ENCODE measurements at places on chromosomes 12 and 14.

GRCh38 chr14:85702191-85702590 is 172.2 kb downstream of the FLRT2 start:
- DNase-seq = no peak

GRCh38 chr14:104913435-104913834 is 11.2 kb upstream of the PLD4 start:
- no peak for DNase-seq

- no peak for DNase-seq
Measured at GRCh38 chr14:92960706-92961566, 38.0 kb downstream of the CHGA start.

- DNase-seq = no peak
Measured at GRCh38 chr12:68239309-68239982, 13.8 kb upstream of the IL26 start.

DNA sequence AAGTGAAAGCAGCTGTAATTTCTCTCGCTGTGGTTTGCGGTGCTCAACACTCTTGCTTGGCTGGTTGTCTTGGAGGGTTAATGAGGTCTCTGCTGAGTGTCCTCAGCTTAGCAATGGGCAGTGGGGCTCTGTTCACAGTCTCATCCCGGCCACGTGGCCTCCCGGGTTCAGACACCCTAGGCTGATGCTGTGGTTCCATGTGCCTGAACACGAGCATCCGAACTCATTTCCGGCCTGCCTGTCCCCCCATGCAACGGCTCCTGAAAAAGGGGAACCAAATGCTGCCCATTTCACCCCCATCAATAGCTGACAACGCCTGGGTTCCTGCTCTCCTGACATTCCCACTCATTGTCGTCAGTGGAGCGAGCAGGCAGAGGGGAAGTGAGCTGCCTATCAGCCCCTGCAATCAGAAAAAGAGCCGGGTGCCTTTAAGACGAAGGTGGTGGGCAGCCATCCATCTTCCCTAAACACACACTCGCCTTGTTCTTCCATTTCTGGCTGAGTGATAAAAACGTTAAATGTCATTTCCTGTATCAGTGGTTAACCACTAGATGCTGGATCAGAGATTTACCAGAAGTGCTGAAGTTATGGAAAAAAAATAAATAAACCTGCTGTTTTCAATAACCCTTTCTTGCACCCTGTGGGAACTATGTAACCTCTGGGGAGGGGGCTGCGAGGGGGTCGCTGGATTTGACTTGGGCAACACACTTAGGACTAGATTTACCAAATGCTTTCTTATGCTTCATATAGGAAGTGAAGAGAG is 60.3 kb upstream of the BCL2L14 start:
- no peak for DNase-seq

- DNase-seq = no peak
Measured at GRCh38 chr14:73049428-73049827, 8.9 kb upstream of the RBM25 start.

DNA sequence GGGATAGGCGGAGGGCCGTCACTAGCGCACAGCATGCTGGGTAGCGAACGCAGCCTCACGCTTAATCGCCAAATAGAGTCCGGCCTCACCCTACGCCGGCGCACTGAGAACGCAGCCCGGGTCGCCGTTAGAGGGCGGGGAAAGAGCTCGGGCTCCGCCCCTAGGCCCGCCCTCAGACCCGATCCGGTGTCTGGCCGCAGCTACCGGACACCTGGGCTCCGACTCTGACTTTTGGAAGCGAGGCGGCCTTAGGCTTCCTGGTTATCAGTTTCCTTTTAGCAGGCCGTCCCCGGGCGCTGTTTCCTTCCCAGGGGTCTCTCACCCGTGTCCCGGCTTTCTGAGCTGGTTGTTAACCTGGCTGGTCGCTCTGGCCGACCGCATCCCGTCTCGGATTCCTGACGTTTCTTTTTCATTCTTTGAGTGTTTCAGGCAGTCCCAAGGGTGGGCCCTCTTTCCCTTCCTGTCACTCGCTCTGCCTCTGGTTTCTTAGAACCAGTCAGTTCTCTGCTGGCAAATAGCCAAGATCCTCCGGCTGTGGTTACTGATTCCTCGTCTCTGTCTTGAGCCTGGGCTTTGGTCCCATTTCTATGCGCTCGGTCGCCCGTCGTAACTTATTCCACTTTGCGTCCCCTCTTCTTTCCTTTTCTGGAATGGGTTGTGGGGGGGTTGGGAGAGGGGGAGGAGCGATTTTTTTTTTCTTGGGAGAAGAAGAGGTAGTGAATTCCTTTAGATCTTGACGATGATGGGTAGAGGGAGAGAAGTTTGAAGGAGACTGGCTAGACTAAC is 464 bp upstream of the STRN3 start:
- peak; percentile 84 for DNase-seq

- DNase-seq = no peak
Measured at GRCh38 chr14:85439696-85440328, 90.1 kb upstream of the FLRT2 start.

DNA sequence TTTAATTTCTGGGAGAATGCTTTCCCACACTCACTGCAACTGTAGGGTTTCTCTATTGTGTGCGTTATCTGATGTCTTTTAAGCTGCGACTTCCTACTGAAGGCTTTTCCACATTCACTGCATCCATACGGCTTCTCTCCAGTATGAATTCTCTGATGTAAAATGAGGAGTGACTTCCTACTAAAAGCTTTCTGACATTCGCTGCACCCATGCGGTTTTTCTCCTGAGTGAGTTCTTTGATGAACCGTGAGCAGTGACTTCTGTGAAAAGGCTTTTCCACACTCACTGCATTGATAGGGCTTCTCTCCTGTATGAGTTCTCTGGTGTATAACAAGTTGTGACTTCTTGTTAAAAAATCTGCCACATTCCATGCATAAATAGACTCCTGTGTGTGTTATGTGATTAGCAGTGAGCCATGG is 29.7 kb downstream of the ZNF605 start:
- DNase-seq = no peak

GRCh38 chr12:41167701-41168100 is 20.4 kb upstream of the PDZRN4 start:
- DNase-seq = no peak

DNA sequence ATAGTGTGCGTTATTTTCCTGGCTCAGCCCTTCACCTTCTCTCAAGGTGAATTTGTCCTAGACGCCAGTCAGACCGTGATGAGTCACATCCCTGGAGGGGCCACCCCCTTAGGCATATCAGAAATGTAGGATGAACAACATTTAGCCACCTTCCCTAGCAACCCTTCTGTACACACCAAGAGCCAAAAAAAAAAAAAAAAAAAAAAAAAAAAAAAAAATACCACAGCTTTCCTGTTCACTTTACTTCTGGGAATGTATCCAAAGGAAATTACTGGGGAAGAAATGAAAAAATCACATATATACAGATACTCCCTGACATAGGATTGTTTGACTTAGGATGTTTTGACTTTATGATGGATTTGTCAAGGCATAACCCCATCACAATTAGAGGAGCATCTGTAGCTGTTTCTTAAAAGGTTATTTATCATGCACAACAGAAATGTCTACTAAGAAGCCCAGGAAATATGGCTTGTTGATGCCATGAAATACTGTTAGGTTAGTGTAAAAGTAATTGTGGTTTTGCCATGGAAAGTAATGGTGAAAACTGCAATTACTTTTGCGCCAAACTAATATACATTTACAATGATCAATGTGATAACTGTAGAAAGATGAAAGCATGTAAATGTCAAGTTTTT is 68.2 kb upstream of the BDKRB2 start:
- DNase-seq = no peak

GRCh38 chr12:4172999-4173398 is 100.6 kb upstream of the CCND2 start:
- DNase-seq = no peak

DNA sequence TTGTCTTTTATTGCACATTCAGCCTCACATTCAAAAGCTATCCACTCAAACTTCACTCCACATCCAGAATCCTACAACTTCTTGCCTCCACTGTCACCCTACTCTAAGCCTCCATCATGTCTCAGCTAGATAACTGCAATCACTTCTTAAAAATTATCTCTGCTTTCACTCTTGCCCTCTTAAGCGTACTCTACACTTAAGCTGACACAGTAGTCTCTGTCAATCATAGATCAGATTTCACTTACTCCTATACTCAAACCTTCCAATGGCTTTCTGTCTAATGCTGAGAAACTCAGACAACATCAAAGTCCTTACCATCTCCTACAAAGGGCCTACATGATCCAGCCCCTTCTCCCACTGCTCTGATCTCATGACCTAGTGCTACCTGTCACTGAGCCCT is 304.1 kb downstream of the ITPR2 start:
- no peak for DNase-seq

GRCh38 chr12:69512820-69513219 is 42.6 kb downstream of the FRS2 start:
- DNase-seq = no peak

GRCh38 chr12:84128117-84128991 is 784.2 kb downstream of the SLC6A15 start:
- DNase-seq = no peak

GRCh38 chr14:61894452-61895077 is 132.3 kb downstream of the SNAPC1 start:
- peak; percentile 47 for DNase-seq

DNA sequence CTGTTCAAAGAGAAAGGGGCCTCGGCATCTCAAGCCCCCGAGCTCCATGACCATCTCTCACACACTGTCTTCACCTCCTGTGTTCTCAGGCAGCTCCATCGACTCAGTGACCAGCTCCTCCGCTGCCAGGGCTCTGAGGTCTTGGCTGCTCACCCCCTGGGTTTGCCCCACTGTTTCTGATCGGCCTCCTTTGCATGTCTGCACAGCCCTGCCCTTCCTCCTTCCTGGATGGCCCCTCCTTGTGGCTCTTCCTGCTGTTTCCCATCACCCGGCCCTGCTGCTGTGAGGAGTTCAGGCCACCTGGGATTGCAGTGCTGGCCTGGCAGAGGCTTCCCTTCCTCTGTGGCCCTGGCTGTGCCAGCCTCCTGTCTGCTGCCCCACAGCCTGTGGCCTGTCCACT is 38.1 kb upstream of the PIWIL1 start:
- no peak for DNase-seq

- DNase-seq = no peak
Measured at GRCh38 chr12:18283831-18284230, 22.5 kb downstream of the PIK3C2G start.

GRCh38 chr14:66530526-66530925 is 22.6 kb downstream of the GPHN start:
- DNase-seq = no peak

DNA sequence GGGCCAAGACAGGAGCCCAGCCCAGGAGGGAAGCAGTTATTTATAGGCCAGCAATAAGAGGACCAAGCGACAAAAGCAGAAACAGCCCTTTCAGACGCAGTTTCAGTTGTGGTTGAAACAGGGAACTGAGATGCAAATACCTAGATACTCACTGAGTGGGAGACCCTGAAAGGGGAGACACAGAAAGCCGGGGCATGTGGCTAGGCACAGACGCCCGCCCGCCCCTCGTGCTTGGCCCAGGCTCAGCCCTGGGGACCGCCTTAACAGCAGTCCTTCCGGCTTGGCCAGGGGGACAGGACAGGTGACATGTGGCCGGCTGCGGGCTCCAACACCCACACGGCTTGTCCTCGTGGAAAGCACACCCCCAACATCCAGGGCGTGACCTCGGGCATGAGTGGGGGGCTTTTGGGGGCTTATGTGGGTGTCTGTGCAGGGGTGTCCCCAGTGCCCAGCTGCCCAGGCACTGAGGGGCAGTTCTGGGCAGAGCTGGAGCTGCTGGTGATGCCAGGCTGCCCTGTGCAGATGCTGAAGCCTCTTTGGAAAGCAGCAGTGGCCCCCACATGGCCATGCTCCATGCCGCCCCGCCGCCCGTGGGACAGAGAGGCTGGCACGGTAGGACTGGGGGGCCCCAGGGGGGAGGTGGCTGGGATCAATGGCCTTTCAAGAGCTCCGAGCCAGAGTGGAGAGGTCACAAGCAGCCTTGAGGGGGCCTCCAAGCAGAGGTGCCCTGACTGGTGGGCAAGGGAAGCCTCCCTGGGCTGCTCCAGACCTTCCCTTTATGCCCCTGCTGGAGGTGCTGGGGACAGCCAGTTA is 2.1 kb downstream of the PLD4 start:
- DNase-seq = no peak

GRCh38 chr12:93922583-93923006 is 225.8 kb upstream of the PLXNC1 start:
- no peak for DNase-seq
